ENCODE measurements at places on chromosomes 7 and 10.

DNA sequence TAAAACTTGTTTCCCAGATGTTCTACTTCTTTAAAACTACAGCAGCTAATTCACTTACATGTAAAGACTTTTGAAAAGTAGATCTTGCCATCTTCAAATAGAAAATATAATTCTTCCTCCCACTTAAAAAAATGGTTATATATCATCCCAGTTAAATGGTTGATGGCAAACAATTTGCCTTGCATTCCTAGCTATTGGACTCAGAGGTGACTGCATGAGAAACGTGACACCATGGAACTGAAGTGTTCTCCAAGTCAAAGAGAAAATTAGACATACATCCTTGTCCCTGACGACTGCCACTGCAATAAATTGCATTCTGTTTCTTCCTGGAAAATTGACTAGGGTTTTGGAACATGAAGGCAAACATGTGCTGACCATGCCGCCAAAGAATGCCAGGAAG lies 95.0 kb upstream of the POM121L12 start:
- no peak for DNase-seq

GRCh38 chr7:117412390-117412789 lies 14.9 kb downstream of the ASZ1 start:
- no peak for DNase-seq

- peak; percentile 83 for DNase-seq
Measured at GRCh38 chr7:36115448-36116321, 37.4 kb upstream of the EEPD1 start.

- DNase-seq = no peak
Measured at GRCh38 chr10:5502061-5502521, 2.7 kb upstream of the CALML5 start.

DNA sequence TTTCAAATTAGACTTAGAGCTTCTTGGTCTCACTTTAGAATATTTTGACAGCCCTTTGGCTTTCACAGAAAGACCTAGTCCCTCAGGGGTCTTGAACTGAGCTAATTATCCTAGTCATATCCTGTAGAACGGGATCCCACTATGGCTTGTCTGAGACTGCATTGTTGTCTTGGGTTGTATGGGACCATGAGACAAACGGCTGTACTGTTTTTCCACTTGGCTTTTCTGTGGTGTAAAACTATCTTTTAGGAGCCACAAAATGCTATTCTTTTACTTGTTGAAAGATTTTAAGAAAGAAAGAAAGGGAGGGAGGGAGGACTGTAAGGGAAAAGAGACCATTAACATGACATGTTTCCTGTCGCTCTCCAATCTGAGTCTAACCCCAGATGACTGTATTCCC lies 432.5 kb downstream of the AUTS2 start:
- no peak for DNase-seq

GRCh38 chr10:52877451-52877850 lies 104.9 kb upstream of the MBL2 start:
- DNase-seq = no peak
